Endodermal cell (in vitro differentiated cells): ENCODE measurements at places on chromosomes 12 and 14.
A peak's percentile ranks its signal among the peaks of the same experiment; 100 is the strongest.

DNA sequence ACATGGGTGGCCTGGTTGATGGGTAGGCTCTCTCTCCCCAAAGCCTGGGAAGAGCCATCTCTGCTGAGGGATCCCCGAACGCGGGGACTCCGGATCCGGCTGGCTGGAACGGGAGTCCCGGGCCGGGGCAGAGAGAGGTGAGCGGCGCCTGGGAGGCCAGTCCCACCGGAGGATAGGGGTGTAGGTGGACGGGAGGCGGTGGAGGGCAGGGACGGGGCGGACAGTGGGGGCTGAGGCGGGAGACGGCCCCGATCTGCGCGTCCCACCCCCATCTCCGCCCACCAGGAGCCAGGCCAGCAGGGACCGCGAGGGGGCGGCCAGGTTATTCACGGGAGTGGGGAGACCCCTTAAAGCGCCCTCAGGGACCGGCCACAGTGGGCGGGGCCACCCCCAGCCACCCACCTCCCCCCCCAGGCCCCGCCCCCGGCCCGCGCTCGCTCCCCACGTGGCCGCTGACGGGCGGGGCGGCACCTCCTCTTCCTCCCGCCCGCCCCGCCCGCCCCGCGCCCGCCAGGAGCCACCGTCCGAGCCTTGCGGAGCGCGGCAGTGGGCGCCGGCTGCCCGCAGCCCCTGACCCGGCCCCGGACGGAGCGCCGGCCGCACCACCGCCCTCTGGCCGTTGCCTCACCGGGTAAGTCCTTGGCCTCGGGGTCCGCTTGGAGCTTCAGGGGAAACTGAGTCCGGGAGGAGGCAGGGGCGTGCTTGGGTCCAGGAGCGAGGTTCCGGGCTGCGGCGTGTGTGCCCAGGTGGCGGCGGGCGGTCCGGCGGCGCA is at the start of gene INF2:
Gene INF2, plus strand, starts transcription at position 510 of the 772 bp plus-strand sequence. CDS start 11,748 bp downstream, outside the sequence.
- DNase-seq = peak; percentile 88

- no peak for DNase-seq
Observed at GRCh38 chr12:72692338-72692737, 420.2 kb downstream of the TRHDE start.

- peak; percentile 76 for DNase-seq
Observed at GRCh38 chr12:82708061-82708879, 21.6 kb downstream of the TMTC2 start.

GRCh38 chr12:120759591-120760348 is 34.1 kb downstream of the ACADS start:
- DNase-seq = no peak
